ENCODE measurements at places on chromosomes 13 and 19.

DNA sequence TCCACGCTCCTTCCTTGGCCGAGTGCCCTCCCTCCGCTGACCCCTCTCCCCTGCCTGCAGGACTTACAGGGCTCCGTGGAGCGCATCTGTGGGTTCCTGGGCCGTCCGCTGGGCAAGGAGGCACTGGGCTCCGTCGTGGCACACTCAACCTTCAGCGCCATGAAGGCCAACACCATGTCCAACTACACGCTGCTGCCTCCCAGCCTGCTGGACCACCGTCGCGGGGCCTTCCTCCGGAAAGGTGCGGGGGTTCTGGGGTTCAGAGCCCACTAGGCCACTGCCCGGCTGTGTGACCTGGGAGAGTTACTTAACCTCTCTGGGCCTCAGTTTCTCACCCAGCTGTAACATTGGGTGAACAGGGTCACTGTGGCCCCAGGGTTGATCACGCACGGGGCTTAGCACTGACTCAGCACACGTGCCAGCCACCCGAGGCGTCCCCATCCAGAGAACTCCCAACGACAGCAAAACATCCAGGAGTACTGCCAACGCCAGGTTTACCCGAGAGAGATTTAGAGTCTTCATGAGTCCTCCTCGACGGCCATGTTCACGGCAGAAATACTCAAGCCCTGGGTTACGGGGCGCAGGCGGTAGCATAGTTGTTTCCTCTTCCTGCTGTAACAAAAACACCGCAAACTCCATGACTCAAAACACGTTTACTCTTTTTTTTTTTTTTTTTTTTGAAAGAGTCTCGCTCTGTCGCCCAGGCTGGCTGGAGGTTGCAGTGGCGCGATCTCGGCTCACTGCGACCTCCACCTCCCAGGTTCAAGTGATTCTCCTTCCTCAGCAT is 9.7 kb upstream of the SPACA4 start:
- no peak for DNase-seq

DNA sequence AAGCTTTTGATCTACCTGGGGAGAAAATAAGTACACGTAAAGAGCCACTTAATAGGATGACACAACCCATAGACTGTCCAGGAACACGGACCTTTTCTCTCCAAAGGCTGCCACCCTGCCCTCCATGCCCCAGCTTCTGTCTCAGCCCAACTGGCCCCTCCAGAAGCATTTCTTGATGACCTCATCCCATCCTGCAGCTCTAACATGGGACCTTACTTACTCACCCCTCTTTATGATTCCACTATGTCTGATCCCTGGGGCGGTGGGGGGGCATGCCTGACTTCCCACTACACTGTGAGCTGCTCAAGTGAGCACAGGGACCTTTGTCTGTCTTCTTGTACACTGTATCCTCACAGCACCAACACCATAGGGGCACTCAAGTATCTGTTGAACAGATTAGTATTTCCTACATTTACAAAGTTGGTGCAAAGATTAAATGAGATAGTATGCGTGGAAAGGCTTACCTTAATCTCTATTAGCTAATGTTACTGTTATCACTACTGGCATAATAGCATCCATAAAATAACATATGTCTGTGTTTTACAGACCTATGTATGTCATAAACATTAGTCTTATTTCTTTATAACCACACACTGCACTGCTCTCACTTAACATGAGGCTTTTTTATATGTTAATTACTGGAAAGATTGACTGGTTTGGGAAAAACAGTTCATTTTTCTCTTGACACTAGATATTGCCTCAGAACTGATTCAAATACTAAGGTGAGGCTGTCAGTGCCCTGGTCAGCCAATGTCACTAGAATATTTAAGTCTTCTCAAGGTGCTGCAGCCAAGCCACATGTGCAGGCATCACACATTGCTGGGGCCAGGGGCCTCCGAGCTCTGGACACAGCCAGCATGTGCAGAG is 100.9 kb downstream of the FOXO1 start:
- DNase-seq, result no peak

GRCh38 chr13:30998136-30999088 is 66.0 kb downstream of the TEX26 start:
- DNase-seq, result peak; percentile 41

DNA sequence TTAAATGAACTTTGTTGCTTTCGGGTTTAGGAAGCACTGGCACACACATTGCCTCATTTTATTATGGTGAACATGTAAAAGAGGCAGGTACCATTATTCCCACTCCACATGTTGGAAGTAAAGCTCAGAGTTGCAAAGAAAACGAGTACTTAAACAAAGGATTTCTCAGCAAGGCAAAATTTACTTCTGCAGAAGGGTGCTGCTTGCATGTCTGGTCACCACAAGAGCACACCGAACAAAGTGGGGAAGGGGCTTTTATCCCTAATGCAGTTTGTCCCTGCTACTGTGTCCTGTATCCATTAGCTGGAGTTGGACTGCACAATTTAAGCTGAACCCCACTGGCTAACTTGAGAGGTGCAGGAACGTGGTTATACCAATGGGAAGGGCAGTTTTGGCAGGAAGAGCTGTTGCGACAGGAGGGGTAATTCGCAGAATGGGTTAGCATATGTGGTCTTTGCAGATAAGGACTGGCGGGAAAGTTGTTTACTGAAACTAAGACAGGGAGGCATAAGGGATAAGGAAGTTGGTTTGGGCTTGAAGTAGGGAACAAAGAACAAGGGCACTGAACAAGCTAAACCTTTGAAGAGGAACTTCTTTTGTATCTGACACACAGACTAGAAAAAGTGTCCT is 545.5 kb downstream of the UQCRFS1 start:
- no peak for DNase-seq

DNA sequence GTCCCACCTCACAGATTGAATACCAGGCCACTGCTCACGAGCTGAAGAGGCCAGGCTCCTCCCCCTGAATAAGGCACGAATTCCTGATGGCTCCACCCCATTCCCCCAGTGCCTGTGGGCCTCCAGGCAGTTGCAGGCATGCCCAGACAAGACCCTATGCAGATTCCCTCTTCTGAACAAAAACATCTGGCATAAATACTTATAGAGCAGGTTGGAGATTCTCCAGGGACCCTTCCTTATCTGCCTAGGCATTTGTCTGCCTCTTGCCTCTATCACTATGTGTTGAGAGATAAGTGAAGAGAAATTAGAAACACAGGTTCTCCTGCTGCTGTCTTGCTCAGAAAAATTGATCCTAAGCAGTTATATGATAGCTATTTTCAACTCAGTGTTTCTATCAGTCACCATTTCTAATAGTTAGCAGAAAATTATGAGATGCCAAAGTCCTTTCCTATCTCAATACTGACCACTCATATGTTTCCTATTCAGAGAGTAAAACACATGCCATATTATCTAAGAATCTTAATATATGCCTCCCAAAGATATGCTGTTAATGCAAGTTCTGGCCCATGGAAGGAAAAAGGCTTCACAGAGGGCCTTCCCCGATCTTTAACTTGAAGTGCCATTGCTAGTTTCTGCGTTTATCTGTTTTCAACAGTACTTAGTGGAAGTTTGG is 364.0 kb downstream of the KCTD12 start:
- DNase-seq, result no peak
